Tibial nerve (tissue), 4 donors: ENCODE measurements at places on chromosomes 2 and 18.
A peak's percentile ranks its signal among the peaks of the same experiment; 100 is the strongest.

DNA sequence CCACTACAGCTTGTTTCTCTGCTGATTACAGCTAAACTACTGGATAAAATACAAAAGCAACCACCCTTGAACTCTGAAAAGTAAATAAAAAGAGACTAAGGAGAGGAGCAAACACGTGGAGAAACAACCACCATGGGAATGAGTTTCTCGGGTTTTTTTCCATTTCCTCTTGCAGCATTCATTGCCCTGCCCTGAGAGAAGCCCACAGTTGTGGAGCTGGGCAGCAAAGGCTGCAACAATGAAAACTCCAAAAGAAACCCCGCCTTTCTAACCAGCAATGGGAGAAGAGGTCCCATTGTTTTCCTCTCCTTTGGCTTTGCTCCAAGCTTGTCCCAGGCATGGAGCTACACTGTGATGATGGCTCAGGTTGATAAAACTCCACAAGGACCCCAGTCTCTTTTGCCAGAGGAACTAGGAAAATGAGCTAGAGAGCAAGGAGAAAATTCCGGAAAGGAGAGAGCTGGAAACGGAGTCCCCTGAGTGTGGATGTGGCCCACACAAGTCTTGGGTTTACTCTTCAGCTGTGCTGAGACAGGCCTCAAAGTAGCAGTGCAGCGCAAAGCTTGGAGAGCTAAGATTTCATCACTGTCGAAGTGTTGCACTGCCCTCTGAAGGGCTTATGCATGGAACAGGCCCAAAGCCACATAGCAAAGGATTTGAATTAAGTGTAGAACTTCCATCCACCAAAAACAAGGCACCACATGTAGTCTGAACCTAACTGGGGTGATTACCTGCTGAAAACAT lies 20.9 kb downstream of the NAPG start:
- peaks cover 5% of the 10 kb centered on the region for H3K36me3 ChIP-seq
- no peak for DNase-seq
- no peaks in the 10 kb centered on the region for H3K27me3 ChIP-seq

GRCh38 chr2:108220191-108220590 lies 19.6 kb upstream of the SULT1C3 start:
- no peaks in the 10 kb centered on the region for H3K27me3 ChIP-seq
- no peaks in the 10 kb centered on the region for H3K36me3 ChIP-seq
- H3K4me3 ChIP-seq, result no peak overlapping the region
- H3K27ac ChIP-seq, result no peak overlapping the region

DNA sequence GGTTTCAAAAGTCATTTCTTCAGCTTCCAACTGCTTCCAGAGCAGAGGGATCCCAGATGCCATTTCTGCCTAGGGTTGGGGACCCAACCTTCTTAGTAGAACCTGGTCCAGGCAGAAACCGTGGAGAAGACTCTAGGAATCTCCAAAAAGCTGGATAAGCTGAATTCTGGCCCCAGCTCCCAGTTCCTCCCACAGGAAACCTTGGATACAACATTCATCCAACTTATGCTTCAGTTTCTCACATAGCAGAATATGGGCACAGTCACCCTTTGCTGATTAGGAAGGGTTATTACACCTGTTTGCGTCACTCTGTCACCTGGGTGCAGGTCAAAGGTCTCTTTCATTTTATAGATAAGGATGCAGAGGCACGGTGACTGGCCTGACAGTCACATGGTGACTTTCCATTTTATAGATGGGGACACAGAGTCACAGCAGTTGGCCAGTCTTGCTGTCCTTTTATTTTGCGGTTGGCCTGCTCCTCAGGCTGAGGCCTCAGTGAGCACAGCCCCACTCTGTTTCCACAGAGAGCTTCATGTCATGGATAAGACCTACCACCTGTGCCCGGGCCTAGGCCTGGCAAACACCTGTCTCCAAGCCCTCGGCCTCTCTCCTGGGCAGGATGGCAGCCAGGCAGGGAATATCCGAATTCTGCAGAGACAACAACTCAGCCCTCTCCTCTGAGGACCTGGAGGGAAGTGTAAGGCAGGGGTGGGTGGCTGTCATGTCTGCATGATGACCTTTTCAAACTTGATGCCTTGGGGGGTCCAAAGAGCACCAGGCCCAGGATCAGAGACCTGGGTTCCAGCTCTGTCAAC lies 148.8 kb downstream of the SMAD7 start:
- H3K36me3 ChIP-seq, result no peaks in the 10 kb centered on the region
- H3K4me3 ChIP-seq, result no peak overlapping the region
- peaks cover 19% of the 10 kb centered on the region for H3K4me1 ChIP-seq
- peak overlapping the region; percentile 27 for H3K27ac ChIP-seq
- no peaks in the 10 kb centered on the region for H3K27me3 ChIP-seq
- no peak for DNase-seq

DNA sequence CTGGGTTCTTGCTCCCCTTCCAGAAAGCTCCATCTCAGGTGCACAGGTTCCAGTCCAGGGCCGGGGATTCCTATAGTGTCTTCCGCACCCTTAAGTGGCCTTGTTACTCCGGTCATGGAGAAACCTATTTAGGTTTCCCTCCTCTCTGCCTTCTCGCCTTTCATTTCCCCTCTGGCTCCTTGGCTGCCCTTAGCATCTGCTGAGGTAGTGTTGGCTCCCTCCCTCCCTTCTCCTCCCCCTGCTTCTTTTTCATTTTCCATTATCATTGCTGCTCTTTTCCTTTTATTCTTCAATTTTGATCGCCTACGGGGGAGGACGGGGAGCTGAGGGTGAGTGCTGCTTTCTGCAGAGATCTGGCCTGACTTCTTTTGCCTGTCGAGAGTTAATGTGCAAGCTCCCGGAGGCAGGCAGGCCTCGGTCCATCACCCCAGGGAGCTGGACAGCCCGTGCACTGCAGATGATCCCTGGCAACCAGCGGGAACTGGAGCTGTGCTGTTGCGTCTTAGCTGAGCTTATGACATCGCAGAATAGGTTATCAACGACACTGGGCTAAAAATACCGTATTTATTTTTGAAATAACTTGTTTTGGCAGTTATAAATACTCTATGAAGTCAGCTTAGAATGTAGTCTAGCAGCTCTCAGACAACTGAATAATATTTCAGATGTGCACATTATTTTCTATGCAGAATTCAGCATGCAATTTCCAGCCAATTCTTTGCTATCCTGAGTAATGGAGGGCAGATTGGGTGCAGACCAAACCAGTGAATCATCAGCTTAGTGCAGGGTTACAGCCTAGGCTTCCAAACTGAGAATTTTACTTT lies 141.9 kb downstream of the SLC4A3 start:
- H3K4me1 ChIP-seq, result no peaks in the 10 kb centered on the region
- H3K36me3 ChIP-seq, result no peaks in the 10 kb centered on the region
- H3K4me3 ChIP-seq, result no peak overlapping the region
- DNase-seq, result no peak
- H3K27ac ChIP-seq, result no peak overlapping the region

- H3K4me3 ChIP-seq, result no peak overlapping the region
- H3K27me3 ChIP-seq, result no peaks in the 10 kb centered on the region
- no peaks in the 10 kb centered on the region for H3K4me1 ChIP-seq
Measured at GRCh38 chr2:174892546-174892945, 112.6 kb downstream of the CHN1 start.

- H3K36me3 ChIP-seq, result no peaks in the 10 kb centered on the region
- H3K27ac ChIP-seq, result peak overlapping the region; percentile 19
- no peak overlapping the region for H3K4me3 ChIP-seq
- H3K4me1 ChIP-seq, result no peaks in the 10 kb centered on the region
- DNase-seq, result no peak
Measured at GRCh38 chr2:64403426-64403825, 50.5 kb upstream of the LGALSL start.

GRCh38 chr18:36298126-36298741 lies 721 bp downstream of the FHOD3 start:
- H3K27ac ChIP-seq, result peak overlapping the region; percentile 19
- H3K27me3 ChIP-seq, result no peaks in the 10 kb centered on the region
- peaks cover 13% of the 10 kb centered on the region for H3K4me1 ChIP-seq
- H3K36me3 ChIP-seq, result no peaks in the 10 kb centered on the region

DNA sequence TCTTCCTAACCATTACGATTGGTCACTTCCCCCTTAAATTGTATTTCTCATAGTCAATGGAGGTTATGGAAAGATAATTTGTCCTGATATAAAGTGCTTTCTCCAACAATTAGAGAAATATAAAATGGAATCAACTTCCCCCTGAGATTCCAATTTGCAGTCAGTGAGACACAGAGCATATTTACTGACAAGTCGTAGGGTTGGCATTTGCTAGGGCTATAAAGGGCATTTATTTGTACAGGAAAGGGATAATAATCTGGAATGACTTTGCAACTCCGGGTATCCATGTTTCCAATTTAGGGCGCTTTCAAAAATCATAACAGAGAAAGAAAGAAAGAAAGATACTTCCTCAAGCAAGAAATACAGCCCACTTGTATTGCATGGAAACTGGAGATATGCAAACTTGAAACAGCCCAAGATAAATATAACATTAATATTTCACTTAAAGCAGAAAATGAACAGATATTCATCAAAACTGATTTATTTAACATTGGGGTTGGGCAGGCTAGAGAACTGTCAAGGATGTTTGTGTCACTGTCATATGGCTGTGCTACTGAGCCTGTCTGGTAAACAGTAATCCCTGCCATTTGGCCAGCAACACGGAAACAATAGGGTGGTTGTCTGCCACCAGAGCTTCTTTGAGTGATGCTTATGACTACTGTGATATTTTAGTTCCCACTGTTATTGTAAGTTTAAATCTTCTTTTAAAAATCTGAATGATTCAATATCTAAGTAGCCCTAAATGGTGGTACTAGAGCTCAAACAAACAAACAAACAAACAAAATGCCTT lies 621.8 kb downstream of the LRP1B start:
- no peak for DNase-seq
- H3K4me1 ChIP-seq, result no peaks in the 10 kb centered on the region
- no peaks in the 10 kb centered on the region for H3K27me3 ChIP-seq
- no peak overlapping the region for H3K27ac ChIP-seq

DNA sequence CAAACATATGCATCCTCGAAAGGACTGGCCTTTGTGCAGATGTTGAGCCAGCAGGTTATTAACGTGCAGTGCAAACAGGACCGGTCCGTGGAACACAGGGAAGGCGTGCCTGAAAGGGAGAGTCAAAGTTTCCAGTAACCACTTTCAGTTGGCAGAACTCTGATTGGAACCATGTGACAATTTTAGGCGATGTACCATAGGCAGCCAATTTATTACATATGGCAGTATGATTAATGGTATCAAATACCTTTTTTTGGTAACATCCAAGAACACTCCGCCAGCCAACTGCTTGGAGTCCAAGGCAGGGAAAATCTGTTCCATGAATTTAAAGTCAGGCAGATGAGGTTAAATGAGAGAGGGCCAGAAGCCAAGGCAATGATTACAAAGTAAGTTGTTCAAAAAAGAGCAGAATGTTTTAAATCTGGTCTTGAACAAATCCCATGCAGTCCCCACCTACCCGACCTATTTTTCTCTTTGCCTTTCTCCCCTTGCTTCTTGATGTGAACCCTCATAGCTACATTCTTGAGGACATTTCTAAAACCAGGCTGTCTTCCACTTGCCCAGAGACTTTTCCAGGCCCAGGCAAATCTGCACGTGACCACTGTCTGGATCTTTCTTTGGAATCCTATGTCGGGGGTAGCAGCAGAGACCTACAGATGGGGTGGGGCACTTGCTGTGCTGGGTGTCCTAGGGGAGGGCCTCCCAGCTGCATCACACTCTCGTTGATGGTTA lies 351.7 kb downstream of the HRH4 start:
- no peak for DNase-seq
- no peak overlapping the region for H3K4me3 ChIP-seq
- H3K36me3 ChIP-seq, result no peaks in the 10 kb centered on the region
- H3K27me3 ChIP-seq, result no peaks in the 10 kb centered on the region

- no peaks in the 10 kb centered on the region for H3K27me3 ChIP-seq
- H3K27ac ChIP-seq, result no peak overlapping the region
Measured at GRCh38 chr18:39692367-39693015, 2126.9 kb upstream of the CELF4 start.

DNA sequence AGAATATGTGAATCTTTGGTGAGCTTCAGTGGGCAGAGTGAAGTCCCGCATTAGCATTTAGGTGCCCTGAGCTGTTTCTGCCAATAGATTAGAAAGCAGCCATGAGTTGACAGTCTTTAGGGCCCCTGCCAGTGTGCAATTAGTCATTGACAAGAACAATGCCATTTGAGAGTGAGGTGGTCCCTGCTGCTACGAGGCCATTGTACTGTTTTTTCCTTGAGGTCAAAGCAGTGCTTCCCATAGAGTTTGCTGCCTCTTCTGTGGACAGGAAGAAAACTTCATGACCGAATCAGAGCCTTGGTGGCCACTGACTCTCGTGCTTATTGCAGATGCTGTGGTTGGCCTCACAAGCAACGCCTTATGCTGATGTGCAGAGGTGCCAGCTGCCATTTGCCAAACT lies 102.7 kb downstream of the SH3BP4 start:
- no peak for DNase-seq

DNA sequence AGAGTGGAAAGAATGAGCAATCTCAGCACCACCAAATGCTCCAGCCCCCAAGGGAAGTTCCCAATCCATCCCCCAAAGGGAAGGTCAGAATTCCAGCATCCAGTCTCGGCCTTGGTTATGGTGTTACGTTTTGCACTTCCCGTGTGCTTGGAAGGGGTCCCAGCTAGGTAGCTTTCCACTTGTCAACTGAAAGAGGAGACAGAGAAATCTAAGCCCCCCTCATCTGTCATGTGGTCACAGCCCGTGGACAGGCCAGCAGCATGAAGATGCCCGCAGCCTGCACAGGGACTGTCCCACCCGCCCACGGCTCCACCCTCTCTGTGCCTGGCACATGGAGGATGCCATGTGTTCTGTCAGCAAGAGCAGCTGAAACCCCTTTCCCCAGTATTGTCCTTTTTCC lies 32.1 kb downstream of the RHOB start:
- H3K27me3 ChIP-seq, result no peaks in the 10 kb centered on the region
- H3K4me3 ChIP-seq, result no peak overlapping the region
- no peak overlapping the region for H3K27ac ChIP-seq
- H3K4me1 ChIP-seq, result peaks cover 40% of the 10 kb centered on the region
- DNase-seq, result no peak

- H3K4me3 ChIP-seq, result no peak overlapping the region
- no peaks in the 10 kb centered on the region for H3K4me1 ChIP-seq
- H3K27ac ChIP-seq, result no peak overlapping the region
- H3K36me3 ChIP-seq, result no peaks in the 10 kb centered on the region
- H3K27me3 ChIP-seq, result no peaks in the 10 kb centered on the region
Measured at GRCh38 chr18:56541793-56542192, 96.6 kb downstream of the TXNL1 start.

GRCh38 chr2:177556153-177556552 lies 163.6 kb downstream of the AGPS start:
- H3K27me3 ChIP-seq, result no peaks in the 10 kb centered on the region
- H3K4me1 ChIP-seq, result peaks cover 5% of the 10 kb centered on the region
- no peak overlapping the region for H3K27ac ChIP-seq
- H3K36me3 ChIP-seq, result no peaks in the 10 kb centered on the region
- DNase-seq, result no peak

- H3K4me3 ChIP-seq, result no peak overlapping the region
Measured at GRCh38 chr2:22458440-22458839, 926.5 kb upstream of the KLHL29 start.

GRCh38 chr2:62178741-62179271 lies 17.1 kb upstream of the B3GNT2 start:
- H3K27ac ChIP-seq, result no peak overlapping the region
- no peak for DNase-seq
